ENCODE measurements at places on chromosomes 2 and 18.

DNA sequence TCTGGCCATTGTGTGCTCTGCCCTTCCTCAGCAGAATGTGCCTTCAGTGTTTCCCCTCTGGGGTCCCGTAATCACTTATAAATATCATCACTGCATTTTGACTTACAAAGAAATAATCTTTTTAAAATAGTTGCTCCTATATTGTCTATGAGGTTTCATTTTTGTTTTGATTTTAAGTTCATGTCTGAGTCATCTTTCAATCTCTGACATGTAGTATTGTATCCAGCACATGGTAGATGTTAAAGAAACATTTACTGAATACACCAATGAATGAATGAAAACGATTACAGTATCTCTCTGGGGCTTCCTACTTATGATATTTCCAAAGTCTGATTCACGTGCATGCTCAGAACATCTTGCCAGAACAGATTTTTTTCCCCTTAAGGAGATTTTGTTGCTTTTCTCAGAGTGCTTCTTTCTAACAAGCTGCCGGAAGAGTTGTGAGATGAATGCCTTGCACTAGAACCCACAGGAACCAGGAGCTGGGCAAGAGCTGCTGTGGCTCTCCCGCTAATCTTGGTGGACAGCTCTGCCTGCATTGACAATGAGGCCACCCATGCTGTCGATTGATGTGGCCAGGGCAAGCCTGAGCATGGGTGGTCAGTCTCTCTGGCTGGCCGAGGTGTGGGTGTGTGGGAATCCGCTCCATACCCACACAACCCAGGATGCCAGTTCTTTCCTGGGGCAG, 199.4 kb downstream of the CYRIA start:
- DNase-seq, result no peak

- DNase-seq, result no peak
Observed at GRCh38 chr2:240965296-240965904, 33.0 kb upstream of the SNED1 start.

GRCh38 chr2:142897807-142898206, 20.3 kb downstream of the KYNU start:
- no peak for DNase-seq

GRCh38 chr18:48636436-48636835, 97.6 kb downstream of the CTIF start:
- DNase-seq, result no peak

GRCh38 chr2:9187620-9188214, 18.9 kb upstream of the ASAP2 start:
- DNase-seq, result no peak

DNA sequence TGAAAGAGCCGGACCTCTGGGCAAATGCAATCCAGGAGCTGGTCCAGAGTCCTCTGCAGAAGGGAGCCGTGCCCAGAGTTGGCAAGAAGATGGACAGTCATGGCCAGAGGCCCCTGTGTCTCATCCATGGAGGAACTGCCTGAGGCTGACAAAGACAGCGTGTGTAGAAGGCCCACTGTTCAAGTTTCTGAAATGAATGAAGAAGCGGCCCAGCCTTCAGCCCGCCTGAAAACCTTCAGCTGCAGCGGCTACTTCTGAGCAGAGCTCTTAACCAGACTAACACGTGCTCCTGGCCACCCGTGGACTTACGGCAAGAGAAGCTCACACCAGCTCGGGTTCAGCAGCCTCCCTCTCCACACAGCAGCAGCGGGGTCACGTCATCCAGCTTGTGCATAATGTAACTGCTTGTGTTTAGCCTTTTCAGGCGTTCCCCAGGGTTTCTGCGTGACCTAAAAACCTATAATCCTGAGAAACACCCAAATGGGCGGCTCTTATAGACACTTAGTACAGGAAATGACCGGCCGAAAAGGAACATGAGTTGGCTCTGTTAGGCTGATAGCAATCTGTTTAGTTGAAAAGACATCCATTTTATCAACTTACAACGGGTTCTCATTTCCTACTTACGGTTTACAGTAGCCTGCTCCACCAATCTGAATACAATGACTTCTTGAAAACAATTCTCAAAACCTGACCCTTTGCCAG, at the start of gene FAM124B:
Gene FAM124B, minus strand, starts transcription at position 467 of the 702 bp plus-strand sequence. Its CDS starts 339 bp downstream, at position 128.
- DNase-seq, result no peak

- no peak for DNase-seq
Observed at GRCh38 chr2:100309973-100310719, 12.2 kb downstream of the LONRF2 start.

GRCh38 chr2:31933066-31933465, 77.7 kb downstream of the MEMO1 start:
- DNase-seq, result no peak

DNA sequence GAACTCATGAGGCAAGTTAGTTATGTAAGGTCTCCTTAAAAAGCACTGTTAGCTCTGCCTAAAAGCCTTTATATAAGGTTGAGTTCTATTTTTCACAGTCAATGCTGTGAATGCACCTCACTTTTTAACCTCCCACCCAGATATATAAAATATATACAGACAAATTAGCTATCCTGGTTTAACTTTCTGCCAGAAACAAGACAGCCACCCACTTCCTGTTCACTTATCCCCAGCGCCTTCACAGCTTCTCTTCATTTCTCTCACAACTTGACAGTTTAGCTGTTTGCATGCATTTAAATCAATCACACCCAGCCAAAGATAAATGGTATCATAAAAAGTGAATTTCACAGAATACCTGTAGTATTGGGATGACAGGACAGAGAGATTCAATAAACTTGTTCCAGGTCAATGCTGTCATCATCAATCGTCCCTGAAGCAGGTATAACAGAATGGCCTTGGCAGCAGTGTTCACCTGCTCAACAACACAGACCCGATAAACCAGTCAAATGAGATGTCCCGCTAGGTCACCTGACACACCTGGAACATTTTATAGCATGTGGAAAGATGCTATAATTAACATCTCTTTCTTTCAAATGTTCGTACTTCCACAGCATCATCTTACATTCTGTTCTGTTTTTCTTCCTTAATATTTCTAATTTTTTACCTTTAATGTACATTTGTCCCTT, 55.7 kb downstream of the RTTN start:
- DNase-seq, result no peak

GRCh38 chr18:67154979-67155378, 361.5 kb downstream of the DSEL start:
- no peak for DNase-seq

- no peak for DNase-seq
Observed at GRCh38 chr2:154449951-154450658, 248.4 kb upstream of the KCNJ3 start.

DNA sequence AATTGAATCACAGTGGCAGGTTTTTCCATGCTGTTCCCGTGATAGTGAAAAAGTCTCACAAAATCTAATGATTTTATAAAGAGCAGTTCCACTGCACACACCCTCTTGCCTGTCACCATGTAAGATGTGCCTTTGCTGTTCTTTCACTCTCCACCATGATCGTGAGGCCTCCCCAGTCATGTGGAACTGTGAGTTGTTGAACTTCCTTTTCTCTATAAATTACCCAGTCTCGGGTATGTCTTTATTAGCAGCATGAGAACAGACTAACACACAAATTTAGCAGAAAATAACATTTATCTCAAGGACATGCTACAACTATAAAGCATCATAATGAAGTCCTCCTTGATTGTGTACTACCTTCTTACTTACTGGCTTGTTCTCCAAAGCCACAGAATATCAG, 1526.0 kb downstream of the LRP1B start:
- DNase-seq, result no peak

DNA sequence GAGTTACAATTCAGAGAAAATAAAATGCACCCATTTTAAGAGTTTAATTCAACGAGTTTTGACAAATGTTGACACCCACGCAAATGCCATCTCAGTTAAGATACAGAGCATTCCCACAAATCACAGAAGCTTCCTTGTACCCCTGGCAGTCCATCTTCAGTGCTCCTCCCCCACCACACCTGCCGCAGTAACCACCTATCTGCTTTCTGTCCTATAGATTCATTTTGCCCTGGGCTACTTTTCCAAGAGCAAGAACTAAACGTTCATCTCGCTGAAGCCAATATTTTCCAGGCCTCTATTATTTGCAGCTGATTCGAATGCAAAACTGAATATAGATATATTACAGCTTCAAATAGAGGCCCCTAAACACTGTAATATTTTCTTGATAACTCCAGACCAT, 13.4 kb upstream of the HPCAL1 start:
- DNase-seq, result no peak

DNA sequence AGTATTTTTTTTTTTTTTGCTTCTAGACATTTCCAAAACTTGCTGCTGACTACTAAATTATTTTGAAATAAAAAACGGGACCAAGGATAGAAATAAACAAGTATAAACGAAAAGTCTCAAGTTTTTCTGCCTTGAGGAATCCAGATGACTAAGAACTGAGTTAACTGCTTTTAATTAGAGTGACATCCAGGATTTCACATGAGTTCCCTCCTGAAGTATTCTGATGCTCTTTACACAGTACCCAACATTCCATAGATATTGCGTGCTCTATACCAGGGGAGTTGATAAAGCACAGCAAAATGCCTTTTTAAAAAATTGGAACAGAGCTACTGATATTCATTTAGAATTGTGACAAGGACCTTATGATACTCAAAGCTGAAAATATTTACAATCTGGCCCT, 618.0 kb downstream of the CCDC85A start:
- DNase-seq, result no peak

GRCh38 chr2:78561876-78562275, 463.6 kb upstream of the REG3G start:
- no peak for DNase-seq

DNA sequence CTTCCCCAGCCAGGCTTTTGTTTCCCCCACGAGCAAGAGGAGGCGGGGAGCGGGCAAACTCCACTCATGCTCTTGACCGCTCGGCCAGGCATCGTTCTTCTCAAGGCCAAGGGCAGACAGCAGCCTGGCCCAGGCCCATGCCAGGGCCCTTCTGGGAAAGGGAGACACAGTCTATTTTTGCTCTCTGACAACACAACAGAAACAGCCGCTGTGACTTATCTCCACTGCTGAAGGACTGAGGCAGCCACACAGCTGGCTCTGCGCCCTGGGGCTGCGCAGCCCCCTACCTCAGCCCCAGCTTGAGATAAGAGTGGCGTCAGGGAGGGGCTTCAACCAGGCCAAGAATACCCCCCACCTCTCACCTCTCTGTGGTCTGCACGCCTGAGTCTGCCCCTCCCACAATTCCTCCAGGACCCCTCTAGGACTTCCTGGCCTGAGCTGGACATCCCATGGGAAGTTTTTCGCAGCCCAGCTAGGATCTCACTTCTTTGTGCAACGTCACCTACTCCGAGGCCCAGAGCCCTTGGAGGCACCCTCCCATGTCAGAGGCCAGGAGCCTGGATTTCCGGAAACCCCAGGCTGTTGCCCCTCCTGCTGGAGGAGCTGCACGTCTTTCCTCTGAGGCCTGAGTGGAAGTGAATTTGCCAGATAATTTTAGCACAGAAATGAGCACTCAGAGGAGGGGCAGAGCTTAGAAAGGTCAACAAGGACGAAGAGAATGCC, 118.9 kb upstream of the OTOS start:
- DNase-seq, result no peak

- no peak for DNase-seq
Observed at GRCh38 chr2:98759338-98759737, 28.4 kb upstream of the MGAT4A start.

DNA sequence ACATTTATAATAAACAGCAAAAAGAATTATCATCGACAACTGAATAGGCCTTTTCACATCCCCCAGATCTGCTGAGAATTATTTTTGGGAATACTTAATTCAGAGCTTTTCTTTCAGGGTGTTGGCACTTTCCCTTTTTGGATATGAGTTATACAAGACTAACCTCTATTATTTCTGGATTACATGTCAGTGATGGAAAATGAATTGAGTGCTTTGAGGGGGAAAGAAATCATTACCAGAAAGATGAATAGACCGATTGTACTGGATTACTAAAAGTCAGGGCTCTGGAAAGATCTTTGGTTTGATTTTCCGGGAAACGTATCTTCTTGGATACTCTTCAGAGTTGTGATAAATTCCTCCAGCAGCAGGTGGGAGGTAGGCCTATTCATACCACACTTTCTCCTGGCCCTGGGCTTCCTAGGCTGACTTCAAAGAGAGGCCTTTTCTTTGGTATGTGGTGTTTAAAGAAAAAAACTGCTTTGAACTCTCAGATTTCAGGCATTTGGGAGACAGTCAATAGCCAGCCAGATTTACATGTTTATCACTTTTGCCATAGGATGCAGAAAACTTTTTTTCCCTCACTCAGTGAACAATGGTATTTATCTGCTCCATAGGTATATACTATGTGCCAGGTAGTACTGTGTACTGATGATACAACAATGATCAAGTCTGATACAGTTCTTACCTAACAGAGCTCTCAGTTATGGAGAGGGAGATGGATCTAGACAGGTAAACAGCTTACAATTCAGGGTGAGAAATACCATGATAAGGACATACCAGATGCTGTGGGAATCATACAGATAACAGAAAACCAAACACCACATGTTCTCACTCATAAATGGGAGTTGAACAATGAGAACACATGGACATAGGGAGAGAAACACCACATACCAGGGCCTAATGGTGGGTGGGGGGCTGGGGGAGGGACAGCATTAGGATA, 63.3 kb upstream of the ACTR3 start:
- no peak for DNase-seq

- no peak for DNase-seq
Observed at GRCh38 chr2:58762176-58762781, 521.2 kb upstream of the FANCL start.

GRCh38 chr2:132473174-132473883, 56.7 kb downstream of the GPR39 start:
- no peak for DNase-seq

DNA sequence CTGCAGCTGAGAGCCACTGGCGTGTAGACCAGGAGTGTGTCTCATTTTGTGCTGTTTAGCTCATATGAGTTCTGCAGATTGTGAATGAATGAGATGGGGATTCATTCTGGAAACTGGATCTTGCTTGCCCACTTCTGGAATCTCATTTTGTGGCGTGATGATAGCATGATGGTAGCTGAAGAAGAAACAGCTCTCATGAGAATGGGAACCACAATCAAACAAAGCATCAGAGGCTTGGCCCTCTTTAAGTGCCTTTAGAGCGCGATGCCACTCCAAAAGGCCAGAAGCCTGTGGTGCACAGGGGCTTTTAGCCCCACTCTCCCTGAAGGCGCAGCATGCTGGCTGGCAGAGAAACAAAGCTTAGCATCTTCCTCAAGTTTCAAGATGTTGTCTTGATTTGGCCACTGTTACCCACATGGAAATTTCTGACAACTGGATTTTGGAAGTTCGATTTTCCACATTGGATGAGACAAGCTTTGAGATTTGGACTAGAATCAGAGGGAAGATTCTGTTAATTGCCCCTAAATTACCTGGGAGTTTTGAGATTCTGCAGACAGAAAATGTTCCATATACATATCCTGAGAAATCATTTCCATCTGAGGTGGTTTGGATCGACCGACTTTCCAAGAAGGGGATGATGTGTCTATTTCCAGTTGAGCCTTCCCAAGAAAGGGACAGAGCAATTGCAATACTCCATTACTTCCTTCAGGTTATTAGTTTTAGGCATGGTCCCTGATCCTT, 234.5 kb downstream of the VAPA start:
- DNase-seq, result no peak

GRCh38 chr2:38771632-38772031, 6.4 kb upstream of the GEMIN6 start:
- DNase-seq, result no peak

DNA sequence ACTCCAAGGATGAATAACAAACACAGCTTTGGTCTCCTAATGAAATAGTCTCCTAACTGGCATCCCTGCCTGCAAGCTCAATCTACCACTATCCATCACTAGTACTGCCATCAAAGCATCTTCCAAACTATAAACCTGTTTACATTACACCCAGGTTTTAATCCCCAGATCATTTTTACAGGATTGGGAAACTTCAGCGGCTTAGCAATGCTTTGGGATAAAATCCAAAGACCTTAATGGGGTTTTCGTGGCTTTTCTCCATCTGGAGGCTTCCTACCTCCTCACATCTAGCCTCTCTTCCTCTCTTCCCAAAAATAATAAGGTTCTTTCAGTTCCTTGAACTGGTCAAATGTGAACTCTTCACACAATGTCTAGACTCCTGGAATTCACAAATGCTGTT, 92.2 kb upstream of the SETBP1 start:
- no peak for DNase-seq
